ENCODE measurements at places on chromosomes 12 and 14. TPM values are rescaled to one million over a fixed set of nuclear protein-coding genes. Genes with fewer than 3 reads are reported as not detected.

GRCh38 chr14:86961106-86961716 lies 1031.8 kb downstream of the GALC start:
- no peaks in the 10 kb centered on the region for H3K4me1 ChIP-seq
- no peaks in the 10 kb centered on the region for H3K36me3 ChIP-seq
- H3K27me3 ChIP-seq = no peaks in the 10 kb centered on the region
- DNase-seq = no peak
- no peak overlapping the region for H3K4me3 ChIP-seq
- no peak overlapping the region for H3K27ac ChIP-seq

Gene SYNE3
- 46.8 TPM for total RNA-seq

Gene YY1
- total RNA-seq = 61.3 TPM

GRCh38 chr14:29757188-29757680 lies 170.4 kb downstream of the PRKD1 start:
- DNase-seq = no peak
- peaks cover 5% of the 10 kb centered on the region for H3K4me1 ChIP-seq
- H3K36me3 ChIP-seq = no peaks in the 10 kb centered on the region
- no peak overlapping the region for H3K27ac ChIP-seq
- no peak overlapping the region for H3K4me3 ChIP-seq

GRCh38 chr14:54866588-54866987 lies 36.0 kb downstream of the GCH1 start:
- DNase-seq = no peak
- H3K36me3 ChIP-seq = no peaks in the 10 kb centered on the region
- H3K27ac ChIP-seq = no peak overlapping the region
- no peak overlapping the region for H3K4me3 ChIP-seq
